ENCODE measurements at places on chromosomes 16 and 17. TPM values are rescaled to one million over a fixed set of nuclear protein-coding genes. Genes with fewer than 3 reads are reported as not detected.

Gene DNAAF8
- 0.33 TPM for polyA plus RNA-seq

Gene NPIPA5
- polyA plus RNA-seq: 10.3 TPM

Gene MPP3
- 7.4 TPM for polyA plus RNA-seq

Gene ZNF629
- 6.0 TPM for polyA plus RNA-seq

Gene TUBG1
- 35.1 TPM for polyA plus RNA-seq

Gene MAP2K6
- 0.12 TPM for polyA plus RNA-seq

Gene SCARF1
- 0.05 TPM for polyA plus RNA-seq

Gene ALOX15
- 0.02 TPM for polyA plus RNA-seq

Gene GLP2R
- not detected for polyA plus RNA-seq

Gene KRTAP17-1
- polyA plus RNA-seq: not detected

Gene SDR42E2
- not detected for polyA plus RNA-seq

Gene DOC2B
- polyA plus RNA-seq: not detected
